RKO (cell line): ENCODE measurements at places on chromosomes 6 and 20.
A peak's percentile ranks its signal among the peaks of the same experiment; 100 is the strongest.

DNA sequence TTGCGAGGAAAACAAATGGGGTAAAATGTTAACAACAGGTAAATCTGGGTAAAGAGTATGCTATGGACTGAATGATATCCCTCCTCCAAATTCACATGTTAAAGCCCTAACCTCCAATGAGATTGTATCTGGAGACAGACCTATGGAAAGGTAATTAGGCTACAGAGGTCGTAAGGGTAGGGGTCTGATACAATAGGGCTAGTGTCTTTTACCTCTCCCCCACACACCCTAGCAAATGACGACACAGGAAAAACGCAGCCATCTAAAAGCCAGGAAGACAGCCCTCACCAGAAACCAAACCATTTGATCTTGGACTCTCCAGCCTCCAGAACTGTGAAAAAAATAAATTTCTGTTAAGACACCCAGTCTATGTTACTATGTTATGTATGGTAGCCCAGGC, 20.6 kb upstream of the FBXO9 start:
- DNase-seq: no peak

GRCh38 chr6:158072083-158072721, 90.5 kb downstream of the SYNJ2 start:
- peak; percentile 66 for DNase-seq

- DNase-seq: no peak
Measured at GRCh38 chr6:46914279-46914810, 7.4 kb downstream of the ADGRF5 start.

DNA sequence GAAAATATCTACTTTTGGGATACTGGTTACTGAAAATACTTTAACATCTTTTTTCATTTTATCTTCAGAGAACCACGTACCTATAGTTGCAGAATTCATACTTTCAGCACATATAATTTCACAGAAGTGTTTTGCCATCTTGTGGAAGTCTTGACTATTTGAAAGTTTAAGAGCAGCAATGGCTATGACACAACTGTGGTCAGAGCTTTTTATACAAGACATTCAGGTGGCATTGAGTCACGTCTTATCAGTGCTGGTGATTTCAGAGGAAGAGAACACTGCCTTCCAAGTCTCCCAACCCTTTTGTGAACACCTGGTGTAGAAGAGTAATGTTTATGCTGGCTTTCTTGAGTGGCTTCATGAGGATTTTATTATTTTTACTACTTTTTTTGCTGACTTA, 171.6 kb downstream of the ARID1B start:
- DNase-seq: peak; percentile 79

DNA sequence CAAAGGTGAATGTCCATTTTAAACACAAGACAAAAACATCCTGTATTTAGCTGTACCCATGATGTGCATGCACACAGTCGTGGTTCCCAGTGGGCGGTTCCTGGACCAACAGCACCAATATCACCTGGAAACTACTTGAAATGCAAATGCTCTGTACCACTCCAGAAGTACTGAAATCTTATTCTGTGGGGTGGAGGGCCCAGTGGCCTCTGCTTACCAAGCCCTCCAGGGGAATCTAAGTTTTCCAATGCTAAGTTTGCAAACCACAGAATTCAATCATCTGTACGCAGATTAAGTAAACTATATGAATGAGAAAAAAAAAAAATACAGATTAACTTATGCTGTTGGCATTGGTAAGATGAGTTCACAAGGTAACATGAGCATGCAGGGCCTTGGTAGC, 14.1 kb downstream of the TRMT6 start:
- DNase-seq: no peak

DNA sequence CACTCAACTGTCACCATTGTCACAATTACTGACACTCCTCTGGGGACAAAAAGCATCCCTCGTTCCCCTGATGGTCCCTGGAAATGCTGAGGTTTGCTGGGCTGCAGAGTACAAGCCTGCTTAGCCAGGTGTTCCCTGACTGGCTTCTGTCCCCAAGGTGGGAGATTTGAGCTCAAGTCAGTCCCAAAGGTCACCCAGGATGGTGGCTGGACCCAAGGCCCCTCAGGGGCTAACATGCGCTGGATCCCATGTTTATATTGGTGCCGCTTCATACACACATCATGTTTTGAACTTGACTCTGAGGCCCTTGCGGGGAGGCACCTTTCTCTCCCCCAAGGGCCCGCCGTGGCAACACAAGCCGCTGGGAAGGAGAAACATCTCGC, 44.2 kb downstream of the PMEPA1 start:
- DNase-seq: no peak

- no peak for DNase-seq
Measured at GRCh38 chr20:31606804-31607639, 1.9 kb downstream of the ID1 start.

- DNase-seq: no peak
Measured at GRCh38 chr6:100920028-100920605, 39.0 kb upstream of the ASCC3 start.

DNA sequence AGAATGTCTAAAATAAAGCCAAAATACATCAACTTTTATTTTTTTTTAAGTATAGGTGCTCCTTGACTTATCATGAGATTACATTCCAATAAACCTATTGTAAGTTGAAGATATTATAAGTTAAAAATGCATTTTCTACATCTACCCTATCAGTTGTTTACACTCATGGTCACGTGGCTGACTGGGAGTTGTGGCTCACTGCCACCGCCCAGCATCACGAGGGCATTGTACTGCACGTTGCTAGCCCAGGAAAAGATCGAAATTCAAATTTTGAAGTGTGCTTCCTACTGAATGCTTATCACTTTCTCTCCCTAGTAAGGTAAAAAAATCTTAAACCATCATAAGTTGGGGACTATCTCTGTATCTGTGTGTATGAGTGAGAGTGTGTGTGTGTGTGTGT, 126.6 kb upstream of the RIN2 start:
- DNase-seq: no peak

- no peak for DNase-seq
Measured at GRCh38 chr6:153525998-153526397, 394.9 kb upstream of the RGS17 start.

- no peak for DNase-seq
Measured at GRCh38 chr20:50496773-50497385, 13.3 kb upstream of the PTPN1 start.

DNA sequence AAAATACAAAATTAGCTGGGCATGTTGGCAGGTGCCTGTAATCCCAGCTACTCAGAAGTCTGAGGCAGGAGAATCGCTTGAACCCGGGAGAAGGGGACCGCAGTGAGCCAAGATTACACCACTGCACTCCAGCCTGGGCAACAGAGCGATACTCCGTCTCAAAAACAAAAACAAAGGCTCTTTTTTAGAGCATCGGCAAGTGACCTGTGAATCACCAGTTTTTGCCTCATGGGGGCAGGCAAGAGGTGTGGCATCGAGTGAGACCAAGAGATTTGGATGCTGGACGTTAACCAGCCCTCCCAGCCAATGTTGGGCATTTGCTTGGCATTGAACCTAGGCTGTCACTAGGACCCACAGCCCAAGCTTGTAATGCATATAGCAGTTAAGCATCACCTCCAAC, 14.6 kb upstream of the CDK5RAP1 start:
- peak; percentile 45 for DNase-seq

DNA sequence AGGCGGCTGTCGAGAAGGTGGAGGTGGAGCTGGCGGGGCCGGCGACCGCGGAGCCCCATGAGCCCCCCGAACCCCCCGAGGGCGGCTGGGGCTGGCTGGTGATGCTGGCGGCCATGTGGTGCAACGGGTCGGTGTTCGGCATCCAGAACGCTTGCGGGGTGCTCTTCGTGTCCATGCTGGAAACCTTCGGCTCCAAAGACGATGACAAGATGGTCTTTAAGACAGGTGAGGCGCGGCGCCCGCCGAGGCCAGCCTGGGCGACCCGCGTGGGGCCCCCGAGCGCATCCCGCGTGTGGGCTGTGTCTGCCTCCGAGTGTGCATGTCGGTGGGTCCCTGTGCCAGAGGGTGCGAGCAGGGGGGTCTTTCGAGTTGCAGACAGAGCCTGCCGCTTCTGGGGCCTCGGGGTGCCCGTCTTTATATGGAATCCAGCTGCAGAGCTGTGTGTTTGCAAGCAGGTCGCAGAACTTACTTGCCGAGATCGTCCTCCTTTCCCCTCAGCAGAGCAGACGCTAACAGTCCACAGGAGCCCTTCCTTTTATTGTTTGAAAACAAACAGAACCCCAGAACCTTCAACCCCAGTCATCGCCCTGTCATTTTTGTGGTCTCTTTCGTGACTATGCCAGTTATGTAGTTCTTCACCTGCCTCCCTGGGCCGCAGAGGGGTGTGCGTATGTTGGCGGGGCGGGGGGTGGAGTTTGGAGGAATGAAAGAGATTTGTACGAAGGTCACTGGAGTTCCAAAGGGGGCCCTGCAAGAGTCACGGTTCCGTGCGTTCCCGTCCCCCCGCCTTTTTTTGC, 766 bp downstream of the SLC16A10 start:
- peak; percentile 46 for DNase-seq

GRCh38 chr6:11328613-11329247, 96.3 kb upstream of the NEDD9 start:
- no peak for DNase-seq

- DNase-seq: peak; percentile 48
Measured at GRCh38 chr6:37691904-37692806, 5.5 kb downstream of the MDGA1 start.

DNA sequence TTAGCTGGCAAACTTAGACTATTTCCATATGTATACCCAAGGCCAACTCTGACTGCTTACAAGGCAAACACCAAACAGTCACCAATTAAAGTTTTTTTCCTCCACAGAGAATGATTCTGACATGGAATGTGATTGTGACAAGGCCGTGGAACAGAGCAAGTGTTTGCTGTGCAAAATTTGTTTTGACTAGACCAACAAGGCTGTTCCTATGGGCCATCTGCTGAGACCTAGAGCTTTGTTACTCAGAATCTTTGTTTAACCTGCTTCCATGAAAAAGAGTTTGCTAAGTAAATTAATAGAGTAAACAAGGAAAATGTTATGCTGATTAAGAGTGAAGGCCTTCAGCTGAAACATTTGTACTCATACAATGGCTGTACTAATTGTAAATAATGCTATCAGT, 51.6 kb upstream of the IMPG1 start:
- DNase-seq: no peak

DNA sequence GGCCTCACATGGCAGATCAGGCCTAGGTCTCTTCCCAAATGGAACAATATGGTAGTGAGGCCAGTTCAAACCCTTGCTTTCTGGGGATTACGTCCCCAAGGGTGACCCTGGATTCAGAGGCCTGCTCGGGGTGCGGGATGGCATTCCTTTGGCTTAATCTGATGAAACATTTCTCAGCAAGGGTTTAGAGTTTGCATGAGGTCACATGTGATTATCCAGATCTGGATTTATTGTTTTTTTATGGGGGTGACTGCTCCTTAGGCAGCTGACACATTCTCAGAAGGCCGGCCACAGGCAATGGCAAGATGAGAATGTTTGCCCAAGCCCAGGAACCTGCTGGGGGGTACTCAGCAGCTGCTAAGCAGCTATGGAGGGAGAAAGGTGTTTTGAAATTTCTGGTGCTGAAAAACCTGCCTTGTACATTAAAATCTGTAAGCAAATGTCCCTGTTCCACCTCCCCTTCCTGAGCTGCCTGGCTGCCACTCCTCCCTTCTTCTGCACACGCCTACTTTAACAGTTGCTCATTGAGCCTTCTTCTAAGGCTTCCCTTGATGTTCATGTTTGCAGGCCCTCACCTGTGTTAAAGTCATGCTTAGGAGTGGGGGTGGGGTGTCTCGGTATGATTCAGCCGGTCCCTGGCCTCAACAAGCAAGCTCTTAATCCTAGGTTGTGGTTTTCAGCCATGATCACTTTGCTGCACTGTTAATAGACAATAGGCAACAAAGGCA, 37.9 kb upstream of the FUCA2 start:
- no peak for DNase-seq

DNA sequence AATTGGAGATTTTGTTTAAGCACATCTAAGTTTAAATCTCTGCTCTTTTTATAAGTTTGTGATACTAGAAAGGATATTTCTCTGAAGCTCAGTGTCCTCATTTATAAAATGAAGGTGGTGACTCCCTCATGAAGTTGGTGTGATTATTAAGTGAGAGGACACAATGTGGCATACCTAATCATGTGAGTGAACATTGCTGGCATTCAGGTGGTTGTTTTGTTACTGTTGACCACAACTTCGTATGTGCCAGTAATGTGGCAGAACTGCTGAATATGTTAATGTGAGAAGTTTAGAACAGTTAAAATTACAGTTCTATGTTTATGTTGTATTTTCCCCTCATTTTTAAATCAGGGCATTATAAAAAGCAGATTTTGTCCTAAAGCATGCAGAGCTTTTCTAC, 127.2 kb downstream of the STXBP5 start:
- DNase-seq: no peak

GRCh38 chr6:166600931-166601330, 14.5 kb upstream of the RAMACL start:
- no peak for DNase-seq

GRCh38 chr6:90131614-90132423, 164.8 kb downstream of the BACH2 start:
- no peak for DNase-seq

DNA sequence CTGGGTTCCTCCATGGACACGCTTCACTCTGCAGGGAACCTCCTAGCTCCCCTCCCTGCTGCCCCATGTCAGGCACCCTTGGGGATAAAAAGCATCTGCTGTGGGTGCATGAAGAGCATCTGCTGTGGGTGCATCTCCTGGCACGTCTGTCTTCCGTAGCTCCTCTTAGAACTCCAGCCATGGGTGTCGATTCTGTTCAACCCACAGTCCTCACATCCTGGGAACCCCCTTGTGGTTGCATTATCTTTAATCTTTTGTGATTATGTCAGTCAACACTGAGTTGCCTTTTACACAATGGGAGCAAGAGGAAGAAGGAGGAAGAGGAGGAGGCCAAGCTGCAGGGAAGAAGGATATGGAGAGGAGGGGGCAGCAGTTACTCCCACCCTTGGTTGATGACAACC, 24.1 kb upstream of the CCR6 start:
- DNase-seq: no peak

DNA sequence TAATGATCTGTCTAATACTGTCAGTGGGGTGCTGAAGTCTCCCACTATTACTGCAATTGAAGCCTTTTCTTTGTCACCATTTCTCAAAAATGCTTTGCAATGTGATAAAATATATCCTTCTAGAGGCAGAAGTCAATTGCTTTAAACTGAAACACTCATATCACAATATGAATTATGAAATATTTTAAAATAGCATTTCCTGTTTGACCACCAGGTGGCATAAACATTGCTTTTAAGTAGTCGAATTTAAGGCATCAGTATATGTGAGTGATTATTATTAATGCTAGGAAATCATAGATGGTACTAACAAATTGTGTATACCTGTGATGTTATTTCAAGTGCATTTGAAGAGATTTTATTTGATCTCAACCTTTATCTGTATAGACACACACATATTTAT, 87.5 kb downstream of the MEI4 start:
- peak; percentile 61 for DNase-seq

DNA sequence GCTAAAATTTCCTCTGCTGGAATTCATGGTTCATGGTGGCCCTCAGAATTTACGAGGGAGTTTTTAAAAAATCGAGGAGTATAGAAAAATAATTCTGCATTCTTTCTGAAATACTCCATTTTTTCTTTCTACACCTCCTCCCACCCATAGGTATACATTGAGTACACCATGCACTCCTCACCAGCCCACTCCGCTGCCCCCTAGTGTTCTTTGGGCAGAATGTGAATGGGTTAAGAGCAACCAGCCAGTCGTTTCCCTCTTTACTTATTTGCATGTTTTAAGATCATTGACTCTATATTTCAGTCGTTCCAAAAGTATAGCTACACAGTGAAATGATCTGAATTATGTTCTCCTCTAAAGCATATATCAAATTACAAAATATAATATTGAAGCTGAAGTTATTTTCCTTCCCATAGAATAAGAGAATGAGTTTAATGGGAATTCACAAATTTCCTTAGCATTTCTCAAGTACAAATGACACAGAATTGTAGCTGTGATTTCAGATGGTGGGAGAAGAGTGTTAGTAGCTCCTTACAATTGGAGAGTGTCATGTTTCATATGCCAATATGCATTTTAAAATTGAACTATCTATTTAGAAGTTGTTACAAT, 977.7 kb upstream of the SLC35B3 start:
- peak; percentile 48 for DNase-seq
